Fibroblast of lung (primary cell): ENCODE measurements at places on chromosomes 1 and 21.
A peak's percentile ranks its signal among the peaks of the same experiment; 100 is the strongest.

- no peaks in the 10 kb centered on the region for H3K27me3 ChIP-seq
- DNase-seq: peak; percentile 77
- no peak overlapping the region for H3K27ac ChIP-seq
- no peaks in the 10 kb centered on the region for H3K36me3 ChIP-seq
- no peak overlapping the region for H3K4me3 ChIP-seq
- H3K4me1 ChIP-seq: no peaks in the 10 kb centered on the region
These were observed 37.1 kb upstream of the KANK4 start for GRCh38 chr1:62356257-62356835.

DNA sequence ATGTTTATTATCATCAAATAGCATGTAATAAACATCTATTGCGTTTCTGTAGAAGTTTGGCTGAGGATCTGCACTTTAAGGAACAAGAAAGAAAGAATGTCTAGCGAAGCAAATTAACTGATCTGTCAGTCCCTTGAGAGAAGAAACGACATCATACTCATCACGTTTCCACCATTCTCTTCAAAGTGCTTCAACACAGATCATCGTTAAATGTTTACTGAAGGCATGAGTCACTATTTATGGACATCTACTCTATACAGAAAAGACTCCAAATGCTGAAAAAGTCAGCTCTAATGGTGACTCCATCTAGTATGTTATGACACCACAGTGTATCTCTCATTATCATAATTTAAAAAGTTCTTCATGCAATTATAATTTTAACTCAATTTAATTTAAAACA lies 369.1 kb downstream of the RGS7 start:
- H3K4me3 ChIP-seq: no peak overlapping the region
- no peaks in the 10 kb centered on the region for H3K27me3 ChIP-seq
- H3K36me3 ChIP-seq: no peaks in the 10 kb centered on the region
- DNase-seq: no peak

DNA sequence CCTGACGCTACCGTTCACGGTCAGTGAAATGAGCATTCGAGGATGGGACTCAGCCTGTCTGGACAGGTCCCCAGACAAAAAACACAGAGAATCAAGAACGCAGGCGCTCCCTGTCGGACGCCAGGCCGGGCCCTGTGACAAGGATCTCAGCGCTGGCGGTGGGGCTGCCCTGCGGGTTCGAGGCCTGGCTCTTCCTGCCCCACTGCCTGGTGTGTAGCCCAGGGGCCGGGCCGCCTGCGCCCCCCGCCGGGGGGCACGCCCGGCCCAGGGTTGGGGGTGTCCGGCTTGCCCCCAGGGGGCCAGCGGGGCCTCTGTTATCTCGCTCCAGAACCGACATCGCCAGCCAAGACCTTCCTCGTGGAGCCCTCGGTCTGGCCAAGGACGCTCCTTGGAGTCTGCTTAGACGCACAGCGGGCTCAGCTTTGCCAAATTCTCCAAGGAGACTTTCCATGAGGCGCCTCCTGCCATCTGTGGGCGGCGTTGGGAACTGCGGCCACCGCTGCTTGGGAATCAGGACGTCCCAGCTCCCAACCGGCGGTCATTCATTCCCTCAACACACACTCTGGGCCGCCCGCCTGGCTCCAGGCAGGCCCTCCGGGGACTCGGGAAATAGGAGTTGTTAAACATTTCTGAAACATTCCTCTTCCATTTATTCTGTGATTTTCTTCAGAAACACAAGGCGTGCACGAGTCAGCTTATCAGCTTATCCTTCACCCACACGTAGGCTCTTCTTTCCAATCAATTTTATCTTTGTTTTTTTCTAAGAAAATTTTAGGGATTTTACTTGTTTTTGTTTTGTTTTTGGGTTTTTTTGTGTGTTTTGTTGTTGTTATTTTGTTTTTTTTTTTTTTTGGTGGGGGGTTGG lies 11.3 kb upstream of the RIPK4 start:
- H3K27me3 ChIP-seq: peaks cover 29% of the 10 kb centered on the region
- peak; percentile 80 for DNase-seq
- H3K4me3 ChIP-seq: no peak overlapping the region
- no peaks in the 10 kb centered on the region for H3K36me3 ChIP-seq
- H3K27ac ChIP-seq: no peak overlapping the region

GRCh38 chr1:59678493-59679228 lies 136.1 kb upstream of the HOOK1 start:
- H3K36me3 ChIP-seq: no peaks in the 10 kb centered on the region
- no peak overlapping the region for H3K4me3 ChIP-seq
- no peak overlapping the region for H3K27ac ChIP-seq
- peak; percentile 100 for DNase-seq
- H3K27me3 ChIP-seq: no peaks in the 10 kb centered on the region

- H3K36me3 ChIP-seq: no peaks in the 10 kb centered on the region
- H3K4me3 ChIP-seq: peak overlapping the region; percentile 60
- H3K4me1 ChIP-seq: no peaks in the 10 kb centered on the region
- no peaks in the 10 kb centered on the region for H3K27me3 ChIP-seq
- peak overlapping the region; percentile 22 for H3K27ac ChIP-seq
- no peak for DNase-seq
These were observed 7.1 kb upstream of the ZNF669 start for GRCh38 chr1:247111259-247111699.

- no peaks in the 10 kb centered on the region for H3K36me3 ChIP-seq
- no peaks in the 10 kb centered on the region for H3K27me3 ChIP-seq
- H3K4me3 ChIP-seq: no peak overlapping the region
- no peak overlapping the region for H3K27ac ChIP-seq
- no peak for DNase-seq
- no peaks in the 10 kb centered on the region for H3K4me1 ChIP-seq
These were observed 1112.3 kb downstream of the KCNT2 start for GRCh38 chr1:195495720-195496635.
